HS-27A (cell line): ENCODE measurements at places on chromosomes 6 and 20.
A peak's percentile ranks its signal among the peaks of the same experiment; 100 is the strongest.

DNA sequence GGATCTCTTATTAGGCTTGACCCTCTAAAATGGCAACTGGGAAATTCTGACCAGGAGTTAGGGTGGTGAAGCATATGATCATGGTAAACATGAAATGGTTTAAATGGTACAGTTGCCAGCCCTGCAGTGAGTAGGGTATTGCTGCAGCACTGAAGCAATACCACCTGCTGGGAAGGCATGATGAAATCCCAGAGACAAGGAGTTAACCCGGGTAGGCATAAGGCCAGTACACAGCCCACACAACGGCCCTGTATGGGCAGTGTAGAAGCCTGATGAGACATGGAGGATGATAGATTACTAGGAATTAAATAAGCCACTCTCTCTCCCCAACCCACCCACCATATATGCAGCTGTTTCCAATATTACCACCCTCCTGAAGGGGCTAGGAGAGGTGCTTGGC, 197.4 kb upstream of the MOCS1 start:
- no peak for DNase-seq

GRCh38 chr6:2667617-2668016, 83.1 kb downstream of the MYLK4 start:
- DNase-seq = no peak

DNA sequence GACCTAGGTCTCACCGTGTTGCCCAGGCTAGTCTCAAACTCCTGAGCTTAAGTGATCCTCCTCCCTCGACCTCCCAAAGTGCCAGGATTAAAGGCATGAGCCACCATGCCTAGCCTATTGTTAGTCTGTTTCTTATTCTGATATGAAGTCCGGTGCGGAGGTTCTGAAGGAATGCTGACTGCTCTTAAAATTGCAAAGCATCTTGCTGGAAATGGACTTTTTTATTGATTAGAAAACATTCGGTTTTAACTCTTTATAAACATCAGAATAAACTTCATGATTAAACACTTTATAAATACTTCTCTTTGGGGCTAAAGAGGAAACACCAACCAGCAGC, 3.2 kb downstream of the TNFAIP3 start:
- no peak for DNase-seq

GRCh38 chr6:35810971-35811698, 6.0 kb downstream of the LHFPL5 start:
- peak; percentile 29 for DNase-seq

GRCh38 chr6:109088995-109089394, 5.7 kb downstream of the SESN1 start:
- DNase-seq = no peak

DNA sequence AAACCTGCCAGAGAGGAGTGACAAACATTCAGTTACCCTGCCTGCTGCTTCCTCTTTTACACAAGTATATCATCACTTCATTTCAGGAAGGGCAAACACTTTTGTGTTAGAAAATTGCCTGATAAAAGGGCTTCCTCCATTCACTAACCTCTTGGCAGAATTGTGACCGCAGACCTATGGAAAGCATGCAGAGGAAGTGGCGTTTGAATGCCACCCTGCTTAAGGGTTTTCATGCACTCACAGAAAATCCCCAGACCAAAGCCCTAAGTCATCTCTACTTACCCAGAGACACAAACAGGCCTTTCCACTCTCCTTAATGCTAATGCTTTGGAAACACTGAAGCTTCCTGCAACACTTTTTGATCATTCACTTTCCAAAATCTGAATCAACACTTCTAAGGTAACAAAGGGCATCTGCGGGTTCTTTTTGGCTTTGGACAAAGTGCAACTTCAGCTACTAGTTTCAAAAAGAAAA, 22.1 kb upstream of the RALGAPA2 start:
- DNase-seq = no peak

GRCh38 chr6:132275066-132275970, 126.0 kb downstream of the MOXD1 start:
- DNase-seq = no peak

DNA sequence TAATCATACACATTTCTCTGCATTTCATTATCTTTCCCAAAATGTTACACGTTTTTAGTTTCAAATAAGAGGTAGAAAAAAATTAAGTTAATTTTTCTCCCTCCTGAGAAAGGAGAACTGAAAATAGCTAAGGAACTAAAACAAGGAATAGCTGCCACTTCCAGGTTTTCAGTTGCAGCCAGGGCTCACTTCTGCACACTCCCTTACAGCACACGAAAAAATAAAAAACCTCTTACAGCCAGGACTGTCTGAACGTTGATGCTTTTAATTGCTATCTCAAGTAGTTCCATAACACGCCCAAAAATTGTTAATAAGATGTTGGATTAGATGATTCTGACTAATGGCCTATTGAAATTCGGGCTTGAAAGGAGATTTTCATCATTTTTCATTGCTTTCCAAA, 153.7 kb upstream of the THBS2 start:
- no peak for DNase-seq

- DNase-seq = no peak
Observed at GRCh38 chr6:151630991-151631655, 137.3 kb downstream of the CCDC170 start.

DNA sequence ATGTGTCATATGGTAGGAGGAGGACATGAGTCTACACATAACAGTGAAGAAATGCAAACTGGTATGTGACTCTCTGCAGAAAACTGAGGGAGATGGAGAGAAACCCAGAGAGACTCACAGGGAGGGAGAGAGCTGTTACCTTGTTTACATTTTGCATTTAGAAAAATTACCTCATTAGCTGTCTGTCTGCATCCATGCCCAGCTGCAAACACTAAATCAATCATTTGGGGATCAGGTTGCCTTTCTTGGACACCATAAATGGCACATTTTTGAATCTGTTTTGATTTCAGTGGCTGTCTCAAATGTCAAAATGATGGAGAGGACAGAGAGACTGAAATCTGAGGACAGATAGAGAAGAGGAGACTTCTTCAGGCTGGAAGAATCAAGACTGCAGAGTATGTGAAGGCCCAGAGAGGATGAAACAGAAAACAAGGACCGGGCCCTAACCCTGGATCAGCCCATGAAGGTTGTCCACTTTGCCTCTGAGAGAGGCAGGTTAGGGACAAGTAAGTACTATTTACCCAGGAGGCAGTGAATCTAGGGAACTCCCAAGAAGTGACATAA, 92.2 kb downstream of the UNC5CL start:
- DNase-seq = no peak

DNA sequence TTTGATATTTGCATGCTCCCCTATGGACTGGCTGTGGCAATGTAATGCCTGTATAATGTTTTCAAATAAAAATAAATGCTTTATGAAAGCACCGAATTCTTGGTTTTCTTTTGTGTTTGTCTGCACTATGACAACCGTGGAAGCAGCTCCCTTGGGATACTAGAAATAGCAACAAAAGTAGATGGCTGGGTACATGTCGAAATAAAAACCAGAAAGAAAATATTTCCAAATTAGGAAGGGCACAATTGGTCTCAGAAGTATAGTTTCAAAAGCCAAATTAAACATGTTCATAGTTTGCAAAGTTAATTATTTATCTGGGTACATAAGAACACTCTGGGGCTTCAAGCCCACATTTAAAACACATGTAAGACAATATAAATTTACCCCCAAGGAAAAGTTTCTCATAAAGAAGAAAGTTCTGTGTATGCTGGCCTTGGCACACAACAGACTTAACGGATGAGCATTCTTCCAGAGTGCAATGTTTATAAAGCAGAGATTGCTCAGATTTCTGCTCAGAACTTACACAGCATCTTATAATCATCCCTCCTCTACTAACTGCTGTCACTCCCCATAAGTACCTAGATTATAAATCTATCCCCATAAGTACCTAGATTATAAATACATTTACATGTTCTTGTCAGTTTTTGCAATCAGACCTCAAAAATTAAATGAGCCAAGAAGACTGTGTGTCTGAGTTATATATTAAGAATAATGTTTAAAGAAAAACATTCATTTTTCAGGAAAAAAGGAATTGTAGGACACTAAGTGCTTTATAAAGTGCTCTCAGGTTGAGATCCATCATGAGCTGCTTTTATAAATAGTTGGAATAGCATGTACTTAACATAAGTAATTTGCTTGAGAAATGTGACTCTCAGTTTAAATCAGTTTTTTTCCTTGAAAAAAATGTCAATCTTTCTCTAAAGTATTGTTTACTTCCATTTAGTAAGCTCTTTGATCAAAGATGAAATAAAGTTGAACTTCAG, 230.2 kb upstream of the PLN start:
- DNase-seq = no peak

GRCh38 chr20:57470666-57471495, 54.1 kb downstream of the CTCFL start:
- no peak for DNase-seq

- DNase-seq = no peak
Observed at GRCh38 chr6:127317388-127318128, 25.9 kb downstream of the ECHDC1 start.

DNA sequence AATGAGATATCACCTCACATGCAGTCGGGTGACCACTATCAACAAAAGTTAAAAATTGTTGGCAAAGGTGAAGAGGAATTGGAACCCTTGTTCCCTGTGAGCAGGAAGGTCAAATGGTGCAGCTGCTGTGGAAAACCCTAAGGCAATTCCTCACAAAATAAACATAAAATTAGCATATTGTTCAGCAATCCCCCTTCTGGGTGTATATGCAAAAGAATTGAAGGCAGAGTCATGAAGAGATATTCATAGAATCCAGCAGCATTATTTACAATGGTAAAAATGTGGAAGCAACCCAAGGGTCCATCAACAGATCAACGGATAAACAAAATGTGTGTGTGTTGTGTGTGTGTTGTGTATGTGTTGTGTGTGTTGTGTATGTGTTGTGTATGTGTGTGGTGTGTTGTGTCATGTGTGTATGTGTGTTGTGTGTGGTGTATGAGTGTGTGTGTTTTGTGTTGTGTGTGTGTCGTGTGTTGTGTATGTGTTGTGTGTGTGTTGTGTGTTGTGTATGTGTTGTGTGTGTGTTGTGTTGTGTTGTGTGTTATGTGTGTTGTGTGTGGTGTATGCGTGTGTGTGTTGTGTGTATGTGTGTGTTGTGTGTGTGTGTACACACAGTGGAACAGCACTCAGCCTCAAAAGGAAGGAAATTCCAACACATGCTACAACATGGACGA, 245.1 kb downstream of the ERMARD start:
- DNase-seq = no peak

GRCh38 chr6:169171951-169172350, 81.7 kb downstream of the THBS2 start:
- no peak for DNase-seq

- DNase-seq = no peak
Observed at GRCh38 chr20:4169360-4170190, 154.2 kb upstream of the RNF24 start.

- DNase-seq = no peak
Observed at GRCh38 chr20:53654932-53655624, 61.4 kb upstream of the ZNF217 start.

GRCh38 chr6:43937236-43938177, 167.5 kb downstream of the VEGFA start:
- DNase-seq = no peak

GRCh38 chr6:124684621-124685020, 277.6 kb upstream of the RNF217 start:
- no peak for DNase-seq

- no peak for DNase-seq
Observed at GRCh38 chr6:52667572-52667971, 3.3 kb upstream of the TMEM14A start.

GRCh38 chr6:150153905-150154492, 11.2 kb downstream of the PPP1R14C start:
- DNase-seq = no peak

- DNase-seq = no peak
Observed at GRCh38 chr6:61586934-61587537, 699.0 kb downstream of the KHDRBS2 start.

DNA sequence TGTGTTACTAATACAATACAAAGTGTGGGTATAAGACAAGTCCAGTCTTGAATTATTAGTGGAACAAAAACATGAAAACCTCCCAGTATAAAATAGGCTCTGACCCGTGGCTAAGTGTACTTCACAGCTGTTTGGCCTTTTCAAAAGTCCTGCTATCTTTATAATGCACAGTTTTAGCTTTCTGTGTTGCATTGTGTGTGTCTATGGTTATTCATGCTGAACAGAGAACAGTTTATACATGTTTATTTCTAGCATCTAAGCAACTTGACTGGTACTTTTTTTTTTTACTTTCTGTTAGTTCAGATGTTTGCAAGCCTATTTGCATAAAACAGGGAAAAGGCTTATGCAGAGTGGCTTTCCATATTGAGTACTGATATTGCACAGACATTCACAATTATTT, 119.2 kb upstream of the CCN2 start:
- no peak for DNase-seq

DNA sequence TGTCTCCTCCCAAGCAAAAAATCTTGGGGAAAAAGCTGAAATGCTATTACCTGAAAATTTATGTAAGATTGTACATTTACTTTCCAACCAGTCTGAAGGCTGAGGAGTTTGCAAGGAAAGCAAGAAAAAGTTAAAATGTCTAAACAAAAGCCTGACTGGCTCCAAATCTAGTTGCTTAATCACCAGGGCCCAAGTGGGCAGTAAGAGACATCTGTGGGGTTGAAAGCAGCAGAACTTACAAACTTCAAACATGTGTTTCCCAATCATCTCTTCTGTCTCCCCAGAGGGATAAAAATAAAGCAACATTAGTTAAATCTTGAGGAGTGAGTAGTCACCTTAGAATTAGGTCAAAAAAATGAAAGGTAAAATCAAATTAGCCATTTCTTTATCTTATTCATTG, 98.6 kb downstream of the OGFRL1 start:
- no peak for DNase-seq

GRCh38 chr20:21622097-21622857, 83.2 kb upstream of the PAX1 start:
- DNase-seq = no peak

- DNase-seq = no peak
Observed at GRCh38 chr20:31570735-31571617, 34.1 kb upstream of the ID1 start.

DNA sequence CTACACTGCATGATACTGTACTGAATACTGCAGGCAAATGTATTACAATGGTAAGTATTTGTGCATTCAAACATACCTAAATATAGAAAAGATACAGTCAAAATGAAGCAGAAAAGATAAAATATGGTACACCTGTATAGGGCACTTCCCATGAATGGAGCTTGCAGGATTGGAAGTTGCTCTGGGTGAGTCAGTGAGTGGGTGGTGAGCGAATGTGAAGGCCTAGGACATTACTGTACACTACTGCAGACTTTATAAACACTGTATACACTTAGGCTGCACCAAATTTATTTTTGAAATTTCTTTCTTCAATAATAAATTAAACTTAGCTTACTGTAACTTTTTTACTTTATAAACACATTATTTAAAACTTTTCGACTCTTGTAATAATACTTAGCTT, 213.1 kb downstream of the ATXN1 start:
- DNase-seq = no peak
